ENCODE measurements at places on chromosomes 2 and 18.

DNA sequence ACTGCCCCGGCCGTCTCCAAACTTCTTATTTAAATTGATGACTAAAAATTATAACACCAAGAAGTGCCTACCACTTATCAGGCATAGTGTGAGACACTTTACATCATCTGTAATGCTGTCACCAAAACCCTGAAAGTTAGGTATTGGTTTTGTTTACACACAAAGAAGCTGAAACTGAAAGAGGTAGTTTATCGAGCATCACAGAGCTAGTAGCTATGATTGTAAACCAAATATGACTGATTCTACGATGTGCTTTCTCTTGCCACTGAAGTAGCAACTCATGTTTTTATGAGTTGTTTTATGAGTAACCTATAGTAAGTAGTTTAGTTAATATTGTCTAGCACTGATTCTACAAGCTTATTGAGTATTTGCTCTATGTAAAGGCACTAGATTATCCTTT lies 31.5 kb downstream of the DYNC1I2 start:
- peaks cover 9% of the 10 kb centered on the region for H3K36me3 ChIP-seq
- H3K27me3 ChIP-seq = no peaks in the 10 kb centered on the region
- no peak overlapping the region for H3K4me3 ChIP-seq

- H3K27ac ChIP-seq = no peak overlapping the region
- H3K27me3 ChIP-seq = peaks cover 6% of the 10 kb centered on the region
- no peak for DNase-seq
- peaks cover 18% of the 10 kb centered on the region for H3K4me1 ChIP-seq
- H3K36me3 ChIP-seq = no peaks in the 10 kb centered on the region
Observed at GRCh38 chr2:232876161-232876977, 6.3 kb downstream of the SNORC start.

- no peak for DNase-seq
- H3K27me3 ChIP-seq = no peaks in the 10 kb centered on the region
- H3K4me3 ChIP-seq = no peak overlapping the region
- no peaks in the 10 kb centered on the region for H3K36me3 ChIP-seq
- peak overlapping the region; percentile 99 for H3K27ac ChIP-seq
Observed at GRCh38 chr18:36316246-36316645, 18.7 kb downstream of the FHOD3 start.

- peaks cover 56% of the 10 kb centered on the region for H3K36me3 ChIP-seq
- DNase-seq = no peak
- no peak overlapping the region for H3K4me3 ChIP-seq
- no peak overlapping the region for H3K27ac ChIP-seq
- H3K27me3 ChIP-seq = no peaks in the 10 kb centered on the region
Observed at GRCh38 chr2:128280901-128281321, 37.8 kb downstream of the HS6ST1 start.

All from mesenchymal stem cell (in vitro differentiated cells and primary cell).